Thymus (tissue), 14 donors: ENCODE measurements at places on chromosomes 6 and 20.

- DNase-seq: no peak
Observed at GRCh38 chr6:129776542-129777330, 66.8 kb upstream of the ARHGAP18 start.

- no peak for DNase-seq
Observed at GRCh38 chr6:48825501-48826151, 637.4 kb downstream of the MMUT start.

DNA sequence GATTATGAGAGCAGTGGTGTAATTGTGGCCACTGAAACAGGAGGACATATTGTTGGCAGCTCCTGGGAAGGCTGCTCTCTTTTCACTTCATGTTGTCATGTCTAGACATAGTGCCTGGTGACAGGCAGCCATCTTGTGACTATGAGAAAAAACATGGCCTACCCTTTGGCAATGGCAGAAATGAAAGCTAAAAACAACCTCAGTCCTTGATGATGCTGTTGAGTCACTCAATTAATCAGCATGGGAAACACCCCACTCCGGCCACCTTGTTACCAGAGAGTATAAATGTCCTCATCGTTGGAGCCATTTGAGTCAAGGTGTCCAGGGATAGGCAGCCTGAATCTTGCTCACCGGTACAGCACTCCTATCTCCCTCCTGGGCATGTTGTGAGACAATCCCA lies 31.2 kb upstream of the HMGA1 start:
- no peak for DNase-seq

GRCh38 chr6:44333273-44333919 lies 9.1 kb upstream of the SPATS1 start:
- no peak for DNase-seq

GRCh38 chr6:5275497-5275896 lies 14.2 kb downstream of the FARS2 start:
- DNase-seq: no peak

GRCh38 chr6:105014954-105015353 lies 58.0 kb downstream of the LIN28B start:
- DNase-seq: no peak

GRCh38 chr6:15503346-15503680 lies 159.5 kb downstream of the DTNBP1 start:
- no peak for DNase-seq

- no peak for DNase-seq
Observed at GRCh38 chr6:38281126-38281525, 358.6 kb downstream of the BTBD9 start.

DNA sequence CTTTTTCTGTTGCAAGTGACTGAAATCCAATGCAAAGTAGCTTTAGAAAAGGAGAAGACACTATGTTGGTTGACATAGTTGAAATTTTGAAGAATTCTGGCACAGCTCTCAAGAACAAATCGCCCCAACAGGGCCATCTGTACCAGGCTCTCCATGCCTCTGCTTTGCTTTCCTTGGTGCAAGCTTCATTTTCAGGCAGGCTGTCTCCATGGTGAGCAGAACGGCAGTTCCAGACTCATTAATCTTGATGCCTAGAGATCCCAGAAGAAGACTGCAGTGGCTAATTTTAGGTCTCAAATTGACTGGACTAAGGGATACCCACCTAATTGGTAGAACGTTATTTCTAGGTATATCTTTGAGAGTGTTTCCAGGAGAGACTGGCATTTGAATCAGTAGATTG lies 950.7 kb upstream of the FLRT3 start:
- DNase-seq: no peak

DNA sequence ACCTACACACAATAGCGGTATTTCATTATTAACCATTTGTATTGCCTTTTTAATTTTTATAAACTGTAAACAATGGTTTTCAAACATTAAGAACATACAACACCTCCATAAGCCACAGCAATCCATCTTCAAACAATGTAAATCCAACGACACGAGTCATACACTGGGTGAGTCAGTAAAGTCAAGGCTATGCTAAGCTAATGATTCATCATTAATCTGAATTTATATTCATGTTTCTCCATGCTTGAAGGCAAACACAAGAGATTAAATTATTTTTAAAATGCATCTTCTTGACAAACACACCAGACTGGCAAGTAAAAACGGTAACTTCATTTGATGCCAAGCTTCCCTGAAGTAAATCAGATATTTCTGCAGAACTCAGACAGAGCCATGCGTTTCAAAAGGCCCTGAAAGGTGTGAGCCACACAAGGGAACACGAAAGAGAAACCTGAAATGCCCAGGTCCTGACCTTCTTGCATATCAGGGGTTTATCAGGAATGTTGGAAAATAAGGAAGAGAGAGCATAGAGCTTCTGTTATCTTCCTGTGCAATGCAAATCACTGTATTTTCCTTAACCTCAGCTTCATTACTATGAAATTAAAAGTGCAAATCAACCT lies 162.5 kb downstream of the ALDH8A1 start:
- no peak for DNase-seq

DNA sequence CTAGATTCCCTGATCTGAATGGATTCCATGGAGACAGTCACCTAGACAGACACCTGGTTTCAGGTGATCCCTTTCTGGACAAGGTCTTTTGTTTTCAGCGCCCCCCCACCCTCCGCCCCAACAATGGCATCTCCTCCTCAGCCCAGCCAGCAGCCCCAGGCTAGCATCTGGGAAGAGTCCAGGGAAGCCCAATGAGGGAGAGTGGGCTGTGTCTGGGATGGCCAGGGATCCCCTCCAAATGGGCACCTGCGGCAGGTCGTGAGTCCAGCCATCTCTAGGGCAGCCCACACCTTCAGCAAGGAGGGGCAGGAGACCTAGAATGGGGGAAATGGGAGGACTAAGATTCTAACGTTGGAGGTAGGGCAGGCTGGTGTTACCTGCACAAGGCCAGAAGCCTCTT lies 1.2 kb upstream of the SLC24A3 start:
- no peak for DNase-seq

DNA sequence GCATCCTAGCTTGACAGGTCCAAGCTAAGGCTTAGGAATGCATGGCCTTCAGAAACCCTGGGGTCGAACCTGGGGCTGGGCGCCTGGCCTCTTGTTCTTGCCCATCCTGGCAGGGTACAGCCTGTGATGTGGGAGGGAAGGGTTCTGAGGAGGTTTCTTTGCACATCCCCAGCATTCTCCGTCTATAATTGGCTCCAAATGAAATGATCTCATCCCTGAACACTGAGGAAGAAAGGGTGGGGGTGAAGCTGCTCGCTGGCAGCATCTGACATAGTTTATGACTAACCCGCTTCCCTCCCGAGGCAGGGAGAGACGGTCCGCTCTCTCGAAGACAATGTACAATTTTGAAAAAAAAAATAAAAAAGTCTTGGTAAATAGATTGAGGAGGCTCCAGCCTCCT lies 67.1 kb upstream of the ZNFX1 start:
- DNase-seq: no peak

DNA sequence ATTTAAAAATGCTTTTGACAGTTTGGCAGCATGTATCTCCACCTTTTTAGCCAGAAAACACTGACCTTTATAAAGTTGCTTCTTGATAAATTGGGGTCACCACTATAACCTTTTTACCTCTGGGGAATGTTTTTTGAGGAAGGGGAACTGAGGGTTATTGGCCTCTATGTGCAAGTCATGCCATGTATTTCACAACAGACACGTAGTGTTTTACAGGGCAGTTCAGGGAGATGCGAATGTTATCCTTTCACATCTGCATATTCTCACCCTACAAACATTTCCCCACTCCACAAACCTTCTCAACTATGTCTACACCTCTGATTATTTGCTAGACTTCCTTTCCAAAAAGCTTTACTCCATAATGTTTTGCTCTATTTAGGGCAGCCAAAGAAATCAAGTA lies 17.0 kb upstream of the SLA2 start:
- DNase-seq: no peak

GRCh38 chr20:53847837-53848170 lies 222.6 kb downstream of the BCAS1 start:
- DNase-seq: no peak

- no peak for DNase-seq
Observed at GRCh38 chr20:25669826-25670422, 26.7 kb downstream of the ZNF337 start.
